ENCODE measurements at places on chromosomes 5 and 9. TPM values are rescaled to one million over a fixed set of nuclear protein-coding genes. Genes with fewer than 3 reads are reported as not detected.

Gene TOR4A
- 1.4 TPM for polyA plus RNA-seq

Gene ANKRD31
- 0.08 TPM for polyA plus RNA-seq

Gene GPRIN1
- polyA plus RNA-seq, result 0.72 TPM

DNA sequence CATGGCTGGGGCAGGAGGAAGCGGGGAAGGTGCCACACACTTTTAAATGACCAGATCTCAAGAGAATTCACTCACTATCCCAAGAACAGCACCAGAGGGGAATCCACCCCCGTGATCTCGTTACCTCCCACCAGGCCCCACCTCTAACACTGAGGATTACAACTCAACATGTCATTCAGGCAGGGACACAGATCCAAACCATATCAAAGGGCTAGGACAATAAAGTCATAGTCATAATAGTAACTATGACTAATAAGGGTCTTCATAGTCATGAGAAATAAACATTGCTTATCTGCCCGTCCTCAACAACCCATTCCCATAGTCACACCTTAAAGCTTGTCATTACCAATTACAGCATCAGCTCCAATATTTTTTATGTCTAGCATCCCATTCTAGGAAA lies 65.3 kb upstream of the SMC2 start:
- no peak overlapping the region for H3K4me3 ChIP-seq
- H3K27me3 ChIP-seq, result no peaks in the 10 kb centered on the region
- no peak for DNase-seq
- H3K27ac ChIP-seq, result no peak overlapping the region
- H3K36me3 ChIP-seq, result no peaks in the 10 kb centered on the region

Measured in pancreas (tissue), 10 donors.